Psoas muscle (tissue), 8 donors: ENCODE measurements at places on chromosomes 13 and 19. TPM values are rescaled to one million over a fixed set of nuclear protein-coding genes. Genes with fewer than 3 reads are reported as not detected.

CLEC17A gene
- not detected for total RNA-seq

ZNF296 gene
- total RNA-seq, result not detected

SRRM5 gene
- 0.19 TPM for total RNA-seq

IRS2 gene
- total RNA-seq, result 9.3 TPM

PGLYRP1 gene
- not detected for total RNA-seq
